ENCODE measurements at places on chromosomes 6 and 20.

- DNase-seq, result no peak
- H3K27me3 ChIP-seq, result peaks cover 3% of the 10 kb centered on the region
- H3K36me3 ChIP-seq, result no peaks in the 10 kb centered on the region
- H3K4me3 ChIP-seq, result no peak overlapping the region
Observed at GRCh38 chr6:37763413-37763812, 56.1 kb upstream of the ZFAND3 start.

GRCh38 chr20:52172392-52173047 lies 19.1 kb downstream of the ZFP64 start:
- no peak overlapping the region for H3K27ac ChIP-seq
- no peak for DNase-seq
- H3K27me3 ChIP-seq, result no peaks in the 10 kb centered on the region
- H3K4me1 ChIP-seq, result peaks cover 3% of the 10 kb centered on the region
- no peak overlapping the region for H3K4me3 ChIP-seq
- peaks cover 43% of the 10 kb centered on the region for H3K36me3 ChIP-seq

DNA sequence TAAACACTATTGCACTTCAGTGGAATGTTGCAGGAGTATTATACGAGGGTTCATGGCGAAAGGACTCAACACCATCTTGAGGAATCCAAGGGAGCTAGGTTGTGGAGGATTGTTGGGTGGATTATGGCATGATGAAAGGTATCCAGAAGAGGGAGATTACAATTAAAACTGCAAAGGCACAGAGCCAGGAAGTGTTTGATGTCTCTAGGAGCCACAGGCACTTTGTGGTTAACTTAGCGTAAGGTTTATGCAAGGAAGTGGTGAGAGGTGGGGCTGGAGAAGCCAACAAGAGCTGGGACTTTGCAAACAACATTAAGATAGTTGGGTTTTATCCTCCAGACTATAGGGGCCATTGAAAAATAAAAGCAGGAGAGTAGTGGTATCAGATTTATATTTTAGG lies 86.6 kb upstream of the TPD52L1 start:
- DNase-seq, result no peak
- no peak overlapping the region for H3K4me3 ChIP-seq
- no peaks in the 10 kb centered on the region for H3K27me3 ChIP-seq
- H3K4me1 ChIP-seq, result no peaks in the 10 kb centered on the region

GRCh38 chr20:23156842-23157423 lies 70.8 kb upstream of the CD93 start:
- DNase-seq, result no peak
- no peaks in the 10 kb centered on the region for H3K27me3 ChIP-seq
- peaks cover 23% of the 10 kb centered on the region for H3K4me1 ChIP-seq
- no peak overlapping the region for H3K4me3 ChIP-seq

DNA sequence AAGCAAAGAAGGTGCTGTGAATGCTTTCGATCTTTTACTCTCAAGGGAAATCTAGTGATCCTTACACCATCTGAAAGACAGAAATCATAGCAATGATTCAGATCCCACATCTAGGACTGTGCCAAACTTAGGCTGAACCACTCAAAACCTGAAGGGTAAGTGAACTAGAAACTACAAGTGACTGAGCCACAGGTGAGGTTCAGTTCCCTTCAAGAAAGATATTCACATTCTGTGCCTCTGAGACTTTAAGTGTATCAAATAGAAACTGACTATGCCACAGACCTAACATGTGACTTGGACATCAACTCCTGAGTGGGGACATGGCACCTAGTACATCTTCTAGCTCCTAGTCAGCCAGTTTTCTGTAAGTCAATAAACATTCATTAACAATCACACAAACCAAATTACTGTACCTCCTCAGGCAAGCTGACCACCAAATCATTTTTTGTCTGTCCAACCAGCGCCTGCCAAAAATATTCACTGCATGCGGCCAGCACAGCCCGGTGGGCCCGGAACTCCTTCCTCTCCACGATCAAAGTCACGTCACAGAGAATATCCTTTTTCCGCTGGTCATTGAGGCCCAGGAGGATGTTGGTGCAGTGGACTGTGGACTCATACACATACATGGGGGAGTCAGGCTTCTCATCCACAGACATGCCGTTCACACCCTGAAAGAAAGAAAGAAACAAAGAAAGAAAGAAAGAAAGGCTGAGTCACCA lies 114.1 kb downstream of the GJA10 start:
- H3K27ac ChIP-seq, result no peak overlapping the region
- H3K27me3 ChIP-seq, result no peaks in the 10 kb centered on the region
- H3K4me1 ChIP-seq, result peaks cover 58% of the 10 kb centered on the region
- H3K36me3 ChIP-seq, result peaks cover 73% of the 10 kb centered on the region

GRCh38 chr20:62272200-62272599 lies 30.6 kb upstream of the ADRM1 start:
- H3K27me3 ChIP-seq, result no peaks in the 10 kb centered on the region
- DNase-seq, result no peak
- H3K4me1 ChIP-seq, result peaks cover 5% of the 10 kb centered on the region
- H3K27ac ChIP-seq, result no peak overlapping the region
- H3K36me3 ChIP-seq, result peaks cover 10% of the 10 kb centered on the region
- no peak overlapping the region for H3K4me3 ChIP-seq

- no peaks in the 10 kb centered on the region for H3K4me1 ChIP-seq
- H3K4me3 ChIP-seq, result no peak overlapping the region
Observed at GRCh38 chr6:138420356-138420755, 16.3 kb downstream of the HEBP2 start.

DNA sequence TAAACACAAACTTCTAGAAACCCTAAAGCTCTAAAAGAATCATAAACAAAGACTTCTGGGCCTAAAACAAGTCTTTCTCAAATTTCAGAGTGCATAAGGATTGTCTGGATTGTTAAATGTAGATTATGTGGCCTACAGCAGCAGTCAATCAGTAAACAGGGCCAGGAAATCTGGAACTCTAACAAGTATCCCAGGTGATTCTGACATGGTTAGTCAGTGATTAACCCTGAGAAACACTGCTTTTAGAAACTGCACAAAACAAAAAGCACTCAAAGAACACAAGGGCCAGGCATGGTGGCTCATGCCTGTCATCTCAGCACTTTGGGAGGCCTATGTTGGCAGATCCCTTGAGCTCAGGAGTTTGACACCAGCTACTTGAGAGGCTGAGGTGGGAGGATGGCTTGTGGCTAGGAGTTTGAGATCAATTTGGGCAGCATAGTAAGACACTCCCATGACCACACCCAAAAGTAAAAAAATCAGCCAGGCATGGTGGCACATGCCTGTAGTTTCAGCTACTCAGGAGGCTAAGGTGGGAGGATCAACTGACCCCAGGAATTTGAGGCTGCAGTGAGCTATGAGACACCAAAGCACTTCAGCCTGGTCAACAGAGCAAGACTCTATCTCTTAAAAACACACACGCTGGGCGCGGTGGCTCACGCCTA lies 5.9 kb downstream of the MED20 start:
- no peak overlapping the region for H3K27ac ChIP-seq
- H3K4me1 ChIP-seq, result peaks cover 4% of the 10 kb centered on the region
- no peaks in the 10 kb centered on the region for H3K27me3 ChIP-seq
- no peak overlapping the region for H3K4me3 ChIP-seq

- no peaks in the 10 kb centered on the region for H3K27me3 ChIP-seq
- no peak overlapping the region for H3K27ac ChIP-seq
- no peaks in the 10 kb centered on the region for H3K36me3 ChIP-seq
Observed at GRCh38 chr20:56353356-56353755, 5.4 kb upstream of the FAM210B start.

DNA sequence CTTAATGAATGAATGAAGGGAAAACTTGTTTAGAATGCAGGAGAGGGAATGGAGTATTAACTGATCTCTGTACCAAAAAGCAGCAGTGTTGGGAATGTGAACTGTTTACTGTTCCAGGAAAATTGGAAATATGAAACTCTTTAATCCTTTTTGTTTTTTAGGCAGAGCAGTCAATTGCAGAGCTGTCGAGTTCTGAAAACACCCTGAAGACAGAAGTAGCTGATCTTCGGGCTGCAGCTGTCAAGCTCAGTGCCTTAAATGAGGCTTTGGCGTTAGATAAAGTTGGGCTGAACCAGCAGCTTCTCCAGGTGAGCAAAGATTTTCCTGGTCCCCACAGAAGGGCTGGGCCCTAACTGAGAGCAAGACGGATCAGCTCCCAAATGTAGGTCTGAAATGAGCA lies 20.9 kb downstream of the CEP250 start:
- no peaks in the 10 kb centered on the region for H3K27me3 ChIP-seq
- no peak for DNase-seq
- no peaks in the 10 kb centered on the region for H3K36me3 ChIP-seq
- H3K27ac ChIP-seq, result no peak overlapping the region
- no peak overlapping the region for H3K4me3 ChIP-seq

DNA sequence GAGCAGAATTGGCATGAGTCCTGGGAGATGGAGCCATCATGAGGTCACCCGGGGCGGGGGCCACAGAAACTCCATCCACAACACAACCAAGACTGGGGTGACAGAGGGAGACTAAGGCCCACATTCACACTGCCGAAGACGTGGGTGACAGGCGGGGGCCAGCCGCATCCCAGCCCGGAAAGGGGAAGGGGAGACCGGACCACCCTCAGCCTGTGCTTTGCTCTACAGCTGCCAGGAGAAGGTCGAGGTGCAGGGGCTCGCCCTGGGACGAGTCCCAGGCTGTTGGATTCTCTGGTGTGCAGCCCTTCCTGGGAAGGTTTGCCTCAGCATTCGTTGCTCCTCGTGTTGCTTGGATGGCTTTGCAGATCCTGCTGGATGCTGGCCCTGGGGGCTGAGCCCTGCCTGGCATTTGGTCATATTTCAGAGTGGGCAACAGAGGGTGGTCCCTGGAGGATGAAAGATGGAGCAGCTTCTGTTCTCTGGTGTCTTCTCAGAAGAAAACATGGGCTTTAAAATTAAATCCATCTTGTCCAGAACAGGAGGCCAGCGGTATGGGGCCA lies 328.9 kb downstream of the TAF4 start:
- H3K36me3 ChIP-seq, result no peaks in the 10 kb centered on the region
- no peak overlapping the region for H3K4me3 ChIP-seq

GRCh38 chr20:17357238-17357637 lies 130.4 kb downstream of the PCSK2 start:
- DNase-seq, result no peak
- no peaks in the 10 kb centered on the region for H3K36me3 ChIP-seq
- H3K27ac ChIP-seq, result no peak overlapping the region
- H3K4me1 ChIP-seq, result no peaks in the 10 kb centered on the region

GRCh38 chr6:41449399-41450245 lies 96.6 kb upstream of the FOXP4 start:
- no peak for DNase-seq
- no peak overlapping the region for H3K4me3 ChIP-seq
- no peaks in the 10 kb centered on the region for H3K4me1 ChIP-seq
- no peak overlapping the region for H3K27ac ChIP-seq
- peaks cover 18% of the 10 kb centered on the region for H3K27me3 ChIP-seq

GRCh38 chr6:25816252-25816651 lies 15.6 kb downstream of the SLC17A1 start:
- H3K27ac ChIP-seq, result no peak overlapping the region
- DNase-seq, result no peak
- H3K4me1 ChIP-seq, result no peaks in the 10 kb centered on the region
- peaks cover 7% of the 10 kb centered on the region for H3K27me3 ChIP-seq
- H3K4me3 ChIP-seq, result no peak overlapping the region

DNA sequence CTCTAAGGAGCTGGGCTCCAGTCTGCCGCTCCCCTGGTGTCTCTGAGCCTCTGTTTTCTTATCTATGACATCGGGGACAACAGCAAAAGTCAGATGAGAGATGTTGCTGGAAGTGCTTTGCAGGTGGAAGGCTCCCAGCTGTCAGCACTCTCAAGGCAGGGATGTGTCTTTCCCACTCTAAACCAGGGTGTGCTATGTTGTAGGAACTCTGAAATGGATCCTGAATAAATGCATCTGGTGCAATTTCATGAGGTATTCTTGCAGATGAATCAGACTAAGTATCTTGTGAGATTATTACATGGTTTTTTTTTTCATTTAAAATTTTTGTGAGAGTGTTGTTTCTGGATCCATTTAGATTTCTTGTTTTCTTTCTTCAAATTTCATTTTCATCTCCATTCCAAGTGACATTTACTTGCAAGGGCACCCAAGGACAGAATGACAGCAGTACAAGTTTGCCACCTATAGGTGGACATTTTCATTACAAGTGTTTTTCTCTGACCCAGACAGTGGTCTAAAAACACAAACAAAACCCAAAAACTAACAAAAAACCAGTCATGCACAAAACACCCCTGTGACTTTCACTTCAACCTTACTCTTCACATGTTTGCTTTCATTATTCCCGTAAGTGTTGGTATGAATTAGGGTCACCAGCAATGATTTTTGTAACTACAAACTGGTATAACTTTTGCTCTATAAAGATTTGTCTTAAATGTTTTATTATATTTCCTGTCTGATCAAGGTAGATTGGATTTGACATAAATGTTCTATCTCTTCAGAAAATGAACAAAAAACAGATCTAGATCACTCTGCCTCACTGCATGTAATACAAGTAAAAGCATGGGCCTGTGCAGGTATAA lies 14.7 kb upstream of the SIM1 start:
- H3K27ac ChIP-seq, result no peak overlapping the region
- H3K4me1 ChIP-seq, result no peaks in the 10 kb centered on the region
- H3K27me3 ChIP-seq, result peaks cover 13% of the 10 kb centered on the region
- H3K4me3 ChIP-seq, result no peak overlapping the region
- H3K36me3 ChIP-seq, result no peaks in the 10 kb centered on the region

DNA sequence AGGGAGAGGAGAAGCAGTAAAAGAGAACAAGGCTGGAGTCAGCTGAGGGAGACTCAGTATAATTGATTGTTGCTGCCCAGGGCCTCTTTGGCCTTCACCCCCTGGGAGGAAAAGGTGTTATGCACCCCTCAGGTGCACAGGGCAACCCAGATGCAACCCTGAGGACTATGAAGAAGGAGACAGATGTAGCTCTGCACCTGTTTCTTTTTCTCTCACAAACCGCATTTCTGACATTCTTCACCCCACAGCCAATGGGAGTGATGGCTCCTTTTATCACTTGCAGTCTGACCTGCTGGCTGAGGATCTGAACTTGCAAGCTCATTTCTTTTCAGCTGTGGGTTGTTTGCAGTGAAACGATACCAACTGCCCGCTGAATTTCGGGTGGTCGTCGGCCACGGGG lies 64.1 kb upstream of the F13A1 start:
- no peaks in the 10 kb centered on the region for H3K36me3 ChIP-seq
- H3K27ac ChIP-seq, result no peak overlapping the region
- peaks cover 1% of the 10 kb centered on the region for H3K4me1 ChIP-seq
- no peak for DNase-seq
- H3K4me3 ChIP-seq, result no peak overlapping the region
